ENCODE measurements at places on chromosomes 12 and 14. TPM values are rescaled to one million over a fixed set of nuclear protein-coding genes. Genes with fewer than 3 reads are reported as not detected.
A peak's percentile ranks its signal among the peaks of the same experiment; 100 is the strongest.

The ITGB7 gene
- total RNA-seq: 0.98 TPM

The RAD51AP1 gene
- 18.1 TPM for total RNA-seq

DNA sequence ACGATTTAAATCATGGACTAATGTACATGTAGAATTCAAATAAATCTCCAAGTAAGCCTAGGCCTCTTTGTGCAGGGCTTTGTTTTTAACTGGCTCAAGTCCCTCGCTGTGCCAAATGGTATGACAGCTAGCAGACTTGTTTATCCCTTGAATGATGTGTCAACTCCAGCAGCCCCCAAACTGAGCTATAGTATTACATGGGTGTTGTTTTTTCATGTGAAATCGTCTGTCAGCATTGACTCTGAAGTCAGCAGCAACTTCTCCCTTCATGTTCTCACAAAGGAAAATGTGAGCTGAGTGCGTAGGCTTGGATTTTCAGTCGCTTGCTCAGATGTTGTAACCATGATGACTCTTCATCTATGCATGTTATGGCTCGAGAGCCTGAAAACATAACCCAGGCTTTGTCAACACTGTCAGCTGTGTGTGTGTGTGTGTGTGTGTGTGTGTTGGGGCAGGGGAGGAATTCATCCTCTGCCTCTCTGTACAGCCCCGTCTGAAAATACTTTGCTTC lies 73.3 kb downstream of the PTHLH start:
- peak; percentile 12 for DNase-seq

GRCh38 chr12:109950625-109951024 lies 45.5 kb downstream of the GIT2 start:
- no peak for DNase-seq

DNA sequence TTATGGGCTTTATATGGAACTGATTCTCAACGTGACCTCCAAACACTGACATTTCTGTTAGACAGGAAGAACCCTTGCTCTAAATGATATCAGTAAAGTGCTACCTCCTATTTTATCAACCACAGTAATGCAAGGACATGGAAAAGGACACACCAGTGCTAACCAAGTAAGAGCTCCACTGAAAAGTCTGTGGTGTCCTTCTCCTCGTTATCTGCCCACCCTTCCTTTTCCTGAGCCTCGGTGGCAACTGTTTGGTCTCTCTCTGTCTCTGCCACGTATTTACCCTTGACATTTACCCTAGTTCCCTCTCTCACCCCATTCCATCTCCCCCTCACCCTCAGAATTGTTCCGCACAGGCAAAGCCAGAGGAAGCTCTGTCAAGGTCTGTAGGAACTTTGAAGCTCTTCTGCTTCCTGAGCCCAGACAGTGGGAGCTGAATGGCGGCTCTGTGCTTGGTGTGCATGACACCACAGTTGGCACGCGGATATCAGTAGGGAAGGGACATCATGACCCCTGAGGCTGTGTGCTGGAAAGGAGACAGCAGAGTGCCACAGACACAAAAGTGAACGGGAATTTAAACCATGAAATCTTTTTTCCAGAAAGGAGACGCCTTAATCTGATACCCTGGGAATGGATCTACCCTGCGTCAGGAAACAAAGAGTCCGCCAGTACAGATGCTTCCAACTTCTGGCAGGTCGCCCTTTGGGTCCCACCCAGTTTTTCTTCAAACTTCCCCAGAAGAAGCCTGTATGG lies 50.8 kb downstream of the NTN4 start:
- DNase-seq: no peak

- no peak for DNase-seq
These were observed 9.0 kb upstream of the MLEC start for GRCh38 chr12:120677765-120678473.

- DNase-seq: no peak
These were observed 63.6 kb upstream of the DLK1 start for GRCh38 chr14:100662879-100663760.

The OTX2 gene
- not detected for total RNA-seq

The OVCH1 gene
- not detected for total RNA-seq

DNA sequence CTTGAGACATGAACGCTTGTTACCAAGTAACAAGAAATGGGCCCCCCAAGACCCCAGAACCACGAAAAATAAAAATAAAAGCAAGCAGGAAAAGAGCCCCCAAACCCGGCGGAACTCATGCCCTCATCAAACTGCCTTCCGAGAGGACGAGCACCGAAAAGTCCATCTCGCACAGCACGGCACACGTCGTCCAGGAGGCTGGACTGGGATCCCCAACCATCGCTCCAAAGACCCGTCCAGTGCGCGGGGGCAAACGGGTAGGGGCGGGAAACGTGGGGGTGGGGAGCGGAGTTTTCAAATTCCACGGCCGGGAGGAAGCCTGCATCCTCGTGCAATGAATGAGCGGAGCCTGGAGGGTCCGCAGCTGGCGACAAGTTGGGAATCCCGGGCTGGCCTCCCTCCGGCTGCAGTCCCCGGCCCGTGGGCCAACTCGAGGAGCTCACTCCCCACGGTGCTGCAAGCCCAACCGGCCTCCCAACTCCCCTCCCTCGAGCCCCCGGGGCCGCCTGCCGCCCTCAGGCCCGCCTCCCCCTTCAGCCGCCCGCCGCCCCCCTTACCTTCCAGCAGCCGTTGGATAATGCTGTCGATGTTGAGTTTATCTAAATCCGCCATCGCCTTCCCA lies 484 bp downstream of the PPP1CC start:
- no peak for DNase-seq

GRCh38 chr14:95007921-95008320 lies 149.4 kb downstream of the DICER1 start:
- no peak for DNase-seq

DNA sequence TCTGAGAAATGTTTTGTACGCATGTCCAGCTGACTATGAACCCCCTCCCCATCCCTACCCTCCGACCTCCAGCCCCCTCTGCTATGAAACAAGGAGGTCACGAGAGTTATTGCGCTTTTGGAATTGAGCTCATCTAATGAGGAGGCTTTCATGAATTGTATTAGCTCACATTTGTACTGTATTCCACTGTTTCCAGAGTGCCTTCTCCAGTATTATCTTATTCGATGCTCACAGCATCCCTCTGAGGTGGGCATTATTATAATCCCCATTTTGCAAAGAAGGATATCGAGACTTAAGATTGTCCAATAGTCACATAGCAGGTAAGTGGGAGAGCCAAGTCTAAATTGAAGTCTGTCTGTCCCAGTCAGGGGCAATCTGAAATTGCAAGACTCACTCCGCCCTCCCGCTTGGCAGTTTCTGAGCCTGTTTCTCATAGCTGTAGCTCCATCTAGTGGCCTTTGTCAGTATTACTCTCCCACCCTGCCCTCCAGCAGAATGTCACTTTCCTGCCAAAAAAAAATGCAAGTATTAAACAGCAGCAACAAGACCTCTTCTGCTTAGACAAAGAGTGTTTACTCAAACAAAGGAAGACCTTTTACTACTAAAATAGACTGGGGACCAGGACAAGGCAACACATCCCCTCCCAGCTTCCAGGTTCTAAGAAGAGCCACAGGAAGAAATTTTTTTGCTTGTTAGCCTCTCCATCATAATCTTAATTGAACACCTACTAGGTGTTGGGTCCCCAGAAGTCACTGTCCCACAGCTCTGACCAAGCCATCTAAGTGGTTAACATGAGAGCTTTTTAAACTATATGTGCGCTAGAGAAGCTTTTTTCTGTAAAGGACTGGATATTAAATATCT lies 48.6 kb upstream of the TMEM233 start:
- peak; percentile 59 for DNase-seq

The SLC24A4 gene
- total RNA-seq: not detected

The KCNC2 gene
- total RNA-seq: not detected

- peak; percentile 53 for DNase-seq
These were observed 132.4 kb upstream of the NEDD1 start for GRCh38 chr12:96774496-96775256.

The BHLHE41 gene
- 147 TPM for total RNA-seq

DNA sequence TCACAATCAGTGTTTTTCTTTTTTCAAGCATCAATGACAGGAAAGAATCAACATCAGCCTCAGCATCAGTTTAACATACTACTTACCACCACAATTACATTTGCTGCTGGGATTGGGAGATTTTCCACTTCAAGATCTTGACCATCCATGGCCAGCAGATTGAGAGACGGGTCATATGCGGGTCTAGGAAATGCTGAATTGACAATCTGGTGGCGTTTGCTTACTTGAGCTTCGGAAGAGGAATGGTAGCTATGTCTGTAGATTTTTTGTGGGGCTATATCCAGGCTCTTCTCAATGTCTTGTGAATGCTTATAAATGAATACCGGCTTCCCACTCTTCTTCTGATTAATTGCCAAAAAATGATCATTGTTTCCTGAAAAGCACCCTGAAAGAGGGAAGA lies 27.9 kb downstream of the PTPRR start:
- no peak for DNase-seq

The SERPINA9 gene
- total RNA-seq: not detected

The TAS2R20 gene
- total RNA-seq: 0.95 TPM

The TPH2 gene
- total RNA-seq: not detected

- DNase-seq: no peak
These were observed 54.2 kb upstream of the BCL2L14 start for GRCh38 chr12:12016284-12017100.

DNA sequence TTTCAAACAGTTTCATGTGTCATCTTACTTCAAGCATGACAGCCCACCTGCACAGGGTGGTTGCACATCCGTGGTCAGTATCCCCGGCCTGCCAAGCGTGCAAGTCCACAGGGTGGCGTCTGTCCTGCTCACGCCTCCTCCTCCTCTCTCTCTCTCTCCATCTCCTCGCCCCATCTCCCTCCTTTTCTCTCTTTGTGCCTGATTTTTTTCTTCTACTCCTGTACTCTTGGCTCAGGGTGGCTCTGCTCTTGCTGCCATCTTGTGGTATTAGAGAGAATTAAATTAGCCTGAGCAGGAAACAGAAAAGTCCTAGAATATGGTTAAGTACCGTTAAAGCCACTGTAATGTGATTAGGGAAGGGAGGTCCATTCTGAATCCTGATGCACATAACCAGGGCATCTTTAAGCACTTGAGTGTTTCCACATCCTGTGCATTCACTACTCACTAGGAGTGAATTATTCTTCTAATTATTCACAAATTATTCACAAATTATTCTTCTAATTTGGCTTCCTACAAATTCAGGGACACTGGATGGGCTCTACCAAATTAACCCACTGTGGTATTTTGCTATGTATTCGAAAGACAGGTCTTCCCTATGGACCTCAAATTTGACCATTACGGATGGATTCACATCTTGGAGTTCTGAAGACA lies 25.5 kb upstream of the DTX1 start:
- no peak for DNase-seq

The C14orf39 gene
- 0.08 TPM for total RNA-seq

GRCh38 chr14:95713596-95714371 lies at the start of gene TCL1A:
TSS of gene TCL1A (minus strand) at chr14:95714125. CDS start at chr14:95714066, 59 bp downstream.
- DNase-seq: no peak

The SLC6A13 gene
- 0.57 TPM for total RNA-seq

The LRP1-AS gene
- not detected for total RNA-seq

DNA sequence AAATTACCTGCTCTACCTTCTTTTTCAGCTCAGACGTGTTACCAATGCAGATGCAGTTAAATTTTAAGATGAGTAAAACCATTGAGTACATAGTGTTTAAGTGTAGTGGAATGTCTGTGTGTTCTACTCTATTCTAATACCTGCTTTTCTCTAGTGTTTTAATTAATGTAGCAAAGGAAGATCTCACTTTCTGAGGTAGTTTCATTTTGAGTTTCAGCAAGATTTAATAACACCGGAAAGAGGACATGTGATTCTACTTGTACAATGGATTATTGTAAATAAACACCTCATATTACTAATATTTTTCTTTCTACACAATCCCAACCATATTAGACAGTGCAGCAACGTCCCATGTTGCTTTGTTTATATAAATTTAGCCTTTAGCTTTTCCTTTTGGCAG lies 315.4 kb downstream of the RAD51B start:
- DNase-seq: no peak

The ACOT4 gene
- total RNA-seq: 2.7 TPM

DNA sequence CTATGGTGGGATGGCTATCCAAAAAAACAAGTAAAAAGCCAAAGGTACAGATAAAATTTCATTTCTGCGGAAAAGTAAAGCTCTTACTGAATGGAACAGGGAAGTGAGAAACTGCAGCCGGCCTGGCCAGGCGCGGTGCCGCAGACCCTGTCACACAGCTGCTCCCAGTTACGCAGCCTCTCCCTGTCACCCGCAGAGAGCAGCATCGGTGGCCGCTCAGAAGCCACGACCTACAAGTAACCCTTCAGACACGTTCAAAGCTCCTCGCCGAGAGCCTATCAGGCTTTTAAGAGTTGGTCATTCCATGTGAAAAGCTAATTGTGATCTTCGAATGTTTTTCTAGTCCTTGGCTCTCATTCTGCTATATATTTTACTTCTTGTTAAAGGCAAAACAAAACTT lies 11.0 kb upstream of the ANKLE2 start:
- DNase-seq: no peak

DNA sequence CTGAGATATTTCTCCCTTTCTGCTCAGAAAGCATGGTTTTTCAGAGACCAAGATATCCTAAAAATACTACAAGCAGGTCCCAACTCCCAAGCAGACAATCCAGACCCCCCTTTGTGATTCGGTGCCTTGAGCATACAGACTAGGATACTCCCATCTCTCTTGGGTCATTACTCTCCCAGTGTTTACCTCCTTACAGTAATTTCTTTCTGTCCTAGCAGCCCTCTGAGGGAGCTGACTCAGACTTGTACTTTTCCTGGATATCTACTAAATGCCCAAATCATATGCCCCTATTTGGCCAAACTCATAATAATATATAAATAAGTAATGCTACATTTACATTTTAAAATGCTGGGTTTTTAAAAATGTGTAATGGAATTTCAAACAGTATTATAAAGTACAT lies 355.6 kb downstream of the LRIG3 start:
- DNase-seq: no peak

- DNase-seq: no peak
These were observed at the start of gene SLC38A4 for GRCh38 chr12:46825591-46826414. TSS of gene SLC38A4 (minus strand) at chr12:46825997. CDS start at chr12:46793071, 32,926 bp downstream.

GRCh38 chr14:30995689-30996088 lies 29.8 kb upstream of the AP4S1 start:
- no peak for DNase-seq

DNA sequence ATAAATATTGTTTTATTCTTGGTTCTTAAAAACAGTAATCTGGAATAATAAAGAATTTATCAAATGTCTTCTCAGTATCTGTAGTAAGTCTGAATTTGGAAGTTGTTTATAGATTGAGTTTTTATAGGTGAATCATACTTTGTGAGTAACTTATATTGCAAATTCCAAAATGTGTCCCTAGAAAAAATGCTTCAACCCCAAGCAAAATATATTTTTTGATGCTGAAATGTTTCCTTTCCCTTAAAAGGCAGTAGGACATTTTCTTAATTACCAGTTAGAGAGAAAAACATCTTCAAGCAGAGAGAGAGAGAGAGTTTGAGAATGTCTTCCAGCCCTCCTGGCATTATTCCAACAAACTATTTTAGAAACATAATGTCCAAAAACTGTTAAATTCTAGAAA lies 37.9 kb downstream of the PELI2 start:
- DNase-seq: no peak

Measured in Panc1 (cell line).